ENCODE measurements at places on chromosomes 2 and 18.

DNA sequence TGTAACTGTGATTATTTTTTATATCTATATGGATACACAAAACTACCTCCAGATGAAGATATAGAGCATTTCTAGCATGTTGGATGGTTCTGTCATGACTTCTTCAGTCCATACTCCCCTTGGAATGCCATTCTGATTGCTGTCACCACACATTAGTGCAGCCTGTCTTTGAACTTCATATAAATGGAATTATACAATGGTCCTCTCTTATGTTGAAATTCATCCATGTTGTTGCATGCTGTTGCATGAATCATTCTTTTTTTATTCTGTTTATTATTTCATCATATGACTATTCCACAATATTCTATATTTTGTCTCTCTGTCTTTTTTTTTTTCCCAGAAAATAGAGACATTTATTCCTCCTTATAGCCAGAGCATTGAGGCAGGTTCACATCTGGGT is 74.1 kb downstream of the OSBPL6 start:
- no peak for DNase-seq

- no peak for DNase-seq
Observed at GRCh38 chr18:6878556-6879297, 149.2 kb downstream of the ARHGAP28 start.

DNA sequence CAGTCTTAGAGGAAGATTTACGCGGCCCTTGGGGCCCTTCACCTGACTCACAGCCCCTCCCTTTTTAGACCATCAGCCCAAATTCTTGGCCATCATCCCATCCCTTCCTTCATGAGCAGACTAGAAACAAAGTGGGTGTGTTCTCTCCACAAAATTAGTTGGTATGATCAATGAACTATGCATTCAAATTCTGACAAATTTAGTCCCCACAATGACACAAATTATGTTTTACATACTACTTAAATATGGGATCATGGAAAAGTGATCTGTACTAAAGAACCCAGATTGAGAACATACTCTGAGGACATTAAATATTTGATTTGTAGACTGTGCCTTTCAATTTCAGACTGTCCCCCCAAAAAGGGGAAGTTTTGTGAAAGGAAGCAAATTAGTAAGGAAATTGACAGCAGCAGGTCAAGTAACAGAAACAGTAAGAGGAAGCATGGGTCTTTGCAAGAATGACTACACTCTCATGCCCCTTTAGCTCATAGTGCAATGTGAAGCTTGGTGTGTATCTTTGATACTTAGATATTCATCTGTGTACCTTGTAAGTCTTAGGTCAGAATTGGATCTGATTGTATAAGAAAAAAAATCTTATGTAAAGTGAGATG is 2.2 kb upstream of the MAPRE2 start:
- DNase-seq: no peak

DNA sequence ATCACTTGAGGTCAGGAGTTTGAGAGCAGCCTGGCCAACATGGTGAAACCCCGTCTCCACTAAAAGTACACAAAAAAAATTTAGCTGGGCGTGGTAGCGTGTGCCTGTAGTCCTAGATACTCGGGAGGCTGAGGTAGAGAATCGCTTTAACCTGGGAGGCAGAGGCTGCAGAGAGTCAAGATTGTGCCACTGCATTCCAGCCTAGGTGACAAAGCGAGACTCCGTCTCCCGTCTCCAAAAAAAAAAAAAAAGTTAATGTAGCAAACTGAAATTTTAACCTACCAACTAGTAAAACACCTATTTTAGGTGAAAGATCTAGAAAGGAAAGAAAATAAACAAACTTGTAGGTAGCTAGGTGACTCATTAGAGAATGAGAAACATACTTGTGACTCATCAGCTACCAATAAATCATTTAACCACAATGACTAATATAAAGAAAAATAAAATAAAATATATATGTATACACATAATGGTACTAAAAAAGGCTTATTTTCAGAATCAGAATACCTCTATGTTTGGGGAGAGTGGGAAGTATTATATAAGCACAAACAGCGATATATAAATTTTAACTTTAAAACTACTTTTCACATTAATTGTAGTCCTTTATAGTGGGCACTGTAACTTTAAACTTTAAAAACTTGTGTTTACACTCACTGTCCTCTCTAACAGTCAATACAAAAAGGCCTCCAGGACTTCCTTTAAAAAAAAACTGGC is 36.6 kb downstream of the DARS1 start:
- DNase-seq: no peak

DNA sequence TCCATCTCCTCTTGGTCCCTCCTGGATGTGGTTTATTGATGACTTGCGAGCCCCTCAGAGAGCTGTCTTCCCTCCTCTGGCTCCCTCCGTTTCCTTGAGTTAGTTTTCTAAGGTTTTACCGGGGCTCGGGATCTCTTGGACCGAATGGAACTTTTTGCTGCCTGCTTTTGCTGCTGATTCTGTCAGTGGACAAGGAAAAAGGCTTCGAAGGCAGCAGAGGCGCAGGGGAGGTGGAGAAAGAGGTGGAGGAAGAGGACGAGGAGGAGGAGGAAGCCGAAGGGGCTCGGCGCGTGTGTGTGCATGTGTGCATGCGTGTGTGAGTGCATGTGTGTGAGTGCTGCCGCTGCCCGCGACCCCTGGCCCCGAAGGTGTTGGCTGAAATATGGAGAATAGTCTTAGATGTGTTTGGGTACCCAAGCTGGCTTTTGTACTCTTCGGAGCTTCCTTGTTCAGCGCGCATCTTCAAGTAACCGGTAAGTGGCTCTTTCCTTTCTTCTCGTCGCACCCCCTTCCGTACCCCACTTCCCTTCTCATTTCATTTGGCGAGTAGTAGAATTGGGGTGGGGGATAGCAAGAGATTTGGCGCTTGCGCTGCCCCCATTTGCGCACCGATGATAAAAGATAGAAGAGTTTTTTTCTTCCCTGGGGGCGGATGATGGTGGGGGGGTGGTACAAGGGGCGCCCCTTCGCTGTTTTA is 557 bp downstream of the DCC start:
- no peak for DNase-seq

- DNase-seq: no peak
Observed at GRCh38 chr2:18154812-18155211, 276.3 kb downstream of the KCNS3 start.

GRCh38 chr2:73260338-73260984 is 23.8 kb downstream of the FBXO41 start:
- DNase-seq: no peak

DNA sequence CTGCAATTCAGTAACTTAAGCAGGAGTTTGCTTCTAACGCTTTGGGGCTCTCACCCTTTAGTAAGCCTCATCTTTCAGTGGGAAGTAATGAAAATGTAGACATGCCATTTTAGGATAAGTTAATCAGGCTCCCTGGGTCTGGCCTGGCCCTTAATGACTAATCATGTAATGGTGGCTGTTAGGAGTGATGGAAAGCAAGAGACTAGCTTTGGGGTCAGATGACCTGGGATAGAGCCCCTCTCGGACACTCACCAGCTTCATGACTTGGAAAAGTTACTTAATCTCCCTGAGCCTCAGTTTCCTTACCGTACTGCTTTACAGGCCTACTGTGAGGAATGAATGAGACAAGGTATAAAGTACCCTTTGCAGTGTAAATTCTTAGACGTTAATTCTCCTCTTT is 194.4 kb downstream of the LPIN1 start:
- no peak for DNase-seq

GRCh38 chr2:38634684-38635083 is 31.2 kb upstream of the GALM start:
- no peak for DNase-seq

DNA sequence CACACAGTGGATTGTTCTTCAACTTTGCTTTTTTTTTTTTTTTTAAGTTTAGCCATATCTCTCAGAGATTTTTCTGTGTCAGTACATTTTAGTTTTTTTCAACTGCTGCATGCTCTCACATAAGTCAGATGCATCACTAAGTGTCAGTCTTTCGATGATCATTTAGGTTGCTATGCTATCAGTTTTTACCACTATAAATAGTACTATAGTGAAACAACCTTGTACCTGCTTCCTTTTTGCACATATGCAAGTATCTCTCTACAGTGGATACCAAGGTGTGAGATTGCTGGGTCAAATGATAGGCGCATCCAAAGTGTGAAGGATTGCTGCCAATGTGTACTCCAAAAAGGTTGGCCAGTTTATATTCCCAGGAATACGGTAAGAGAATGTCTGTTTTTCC is 33.5 kb upstream of the MAP4K3 start:
- no peak for DNase-seq

DNA sequence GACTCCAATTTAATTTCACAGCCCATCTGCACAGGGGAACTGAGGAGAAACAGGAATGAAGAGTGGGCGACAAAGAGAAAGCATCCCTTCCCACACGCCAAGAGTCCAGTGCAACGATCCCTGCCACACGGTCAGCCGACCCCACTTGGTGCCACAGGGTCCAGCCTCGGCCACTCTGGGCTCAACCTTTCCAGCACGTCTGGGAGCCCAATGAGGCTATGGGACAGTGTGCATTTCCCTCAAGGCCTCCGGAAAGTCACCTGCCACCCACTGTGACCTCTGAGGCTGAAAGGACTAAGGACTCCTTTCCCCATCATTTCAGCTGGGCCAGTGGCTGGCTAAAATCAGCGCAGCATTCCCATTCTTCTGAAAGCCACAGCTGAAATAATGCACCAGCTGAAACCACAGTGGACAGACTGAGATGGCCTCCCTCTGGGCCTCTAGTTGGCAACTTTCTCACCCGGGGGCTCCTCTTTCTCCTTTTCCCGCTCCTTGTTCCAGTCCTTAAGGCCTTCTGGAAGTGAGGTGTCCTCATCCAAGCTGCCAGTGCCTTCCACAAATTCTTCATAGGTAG is 21.2 kb downstream of the TUBB6 start:
- DNase-seq: no peak

DNA sequence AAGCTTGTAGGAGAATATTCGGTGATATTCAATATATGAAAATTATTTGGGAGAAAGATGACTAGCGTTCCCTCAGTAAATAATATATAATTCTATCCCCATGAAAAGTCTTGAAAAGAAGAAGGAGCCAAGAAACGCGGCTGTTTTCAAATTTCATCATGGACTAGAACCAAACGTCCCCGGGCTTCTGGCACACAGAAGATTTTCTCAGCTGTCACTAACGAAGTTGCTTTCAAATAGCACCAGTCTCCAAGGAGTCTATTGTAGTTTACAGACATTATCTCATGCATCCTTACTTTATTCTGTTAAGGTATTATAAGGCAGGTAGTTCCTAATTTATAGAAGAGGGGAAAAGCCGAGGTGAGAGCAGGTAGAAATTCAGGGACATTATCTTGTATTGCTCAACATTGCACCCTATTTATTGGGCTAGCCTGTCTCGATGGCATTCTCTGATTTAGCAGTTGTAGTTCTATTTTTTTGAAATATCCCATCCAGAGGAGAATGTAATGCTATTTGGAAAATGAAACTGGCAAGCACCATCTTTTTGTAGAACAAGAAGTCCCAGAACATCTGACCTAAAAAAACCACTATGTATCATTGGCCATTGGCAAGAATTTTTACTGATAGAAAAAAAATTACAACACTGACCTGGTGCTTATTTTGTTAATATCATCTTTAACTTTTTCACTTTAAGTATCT is 198.1 kb upstream of the RASGRP3 start:
- no peak for DNase-seq

GRCh38 chr18:10916865-10917264 is 232.5 kb downstream of the PIEZO2 start:
- DNase-seq: no peak

DNA sequence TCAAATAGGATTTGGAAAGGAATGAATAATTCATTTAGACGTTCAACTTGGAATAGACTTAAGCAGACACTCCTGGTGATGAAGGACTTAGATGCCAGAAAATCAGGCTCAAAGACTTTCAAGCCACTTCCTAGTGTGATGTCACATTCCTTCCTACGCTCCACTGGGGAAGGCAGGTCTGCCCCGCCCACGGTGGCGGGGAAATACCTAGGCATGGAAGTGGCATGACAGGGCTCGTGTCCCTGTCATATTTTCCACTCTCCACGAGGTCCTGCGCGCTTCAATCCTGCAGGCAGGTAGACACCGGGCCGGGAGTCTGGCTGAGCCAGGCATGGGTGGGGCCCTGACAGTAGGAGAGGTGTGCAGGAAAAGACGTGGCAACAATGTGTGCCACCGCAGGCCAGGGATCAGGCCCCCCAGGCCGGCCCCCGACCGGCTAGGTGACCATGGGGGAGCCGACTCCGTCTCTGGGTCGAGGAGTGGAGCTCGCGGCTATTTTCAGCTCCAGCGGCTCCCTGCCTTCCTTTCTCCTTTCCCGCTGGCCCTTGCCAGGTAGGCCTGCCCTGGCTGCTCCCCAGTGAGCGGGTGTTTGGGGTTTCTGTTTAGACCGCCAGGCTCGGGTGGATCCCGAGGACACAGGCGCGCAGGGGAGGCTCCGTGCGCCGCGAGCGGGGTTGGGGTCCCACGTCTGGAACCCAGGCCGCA is at the start of gene IL1RL2:
TSS of gene IL1RL2 (plus strand) at position 233 of the 705 bp plus-strand sequence. CDS start 845 bp downstream, outside the sequence.
- DNase-seq: no peak

GRCh38 chr2:224666951-224667553 is 49.1 kb downstream of the CCDC195 start:
- DNase-seq: no peak

DNA sequence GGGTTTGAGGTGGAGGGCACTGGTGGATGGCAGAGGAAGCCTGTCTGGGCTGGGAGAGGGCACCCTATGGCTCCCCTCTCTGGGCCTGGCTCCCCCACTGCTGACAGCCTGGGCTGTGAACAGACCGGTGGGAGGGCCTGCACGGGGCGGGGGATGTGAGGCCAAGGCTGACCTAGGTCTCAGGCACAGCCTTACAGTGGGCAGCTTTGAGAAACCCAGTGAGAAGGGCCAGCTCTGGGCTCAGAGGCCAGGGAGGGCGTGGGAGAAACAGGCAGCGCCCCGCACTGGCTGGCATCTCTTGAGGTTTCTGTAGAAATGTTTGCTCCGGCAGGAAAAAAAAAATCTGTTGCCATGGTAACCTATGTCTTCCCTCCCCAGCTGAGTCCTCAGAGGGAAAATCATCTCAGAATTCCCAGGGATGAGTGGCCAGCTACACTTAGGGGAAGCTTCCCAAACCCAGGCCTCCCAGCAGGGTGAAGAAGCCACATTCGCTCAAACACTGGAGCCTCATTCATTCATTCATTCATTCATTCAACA is 71.7 kb upstream of the TAF1B start:
- DNase-seq: no peak

- DNase-seq: no peak
Observed at GRCh38 chr2:925309-925708, 25.3 kb upstream of the SNTG2 start.

- DNase-seq: no peak
Observed at GRCh38 chr18:24656050-24656449, 195.6 kb downstream of the HRH4 start.

DNA sequence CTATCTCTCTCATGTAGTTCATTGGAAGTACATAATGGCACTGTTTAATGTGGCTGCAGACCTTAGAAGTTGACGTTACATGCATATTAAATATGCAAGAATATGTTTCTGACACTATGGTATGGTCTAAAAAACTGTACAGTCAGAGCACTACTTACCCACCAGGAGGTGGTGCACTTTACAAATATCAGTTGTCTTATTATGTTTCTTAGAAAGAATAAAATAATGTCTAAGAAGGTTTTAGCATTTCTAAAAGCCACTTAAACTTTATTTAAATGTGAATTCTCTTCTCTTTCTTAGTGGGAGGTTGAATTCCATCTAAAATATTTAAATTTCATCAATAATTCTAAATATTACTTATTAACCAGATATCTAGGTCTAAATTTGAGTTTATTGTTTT is 4.3 kb downstream of the TMEFF2 start:
- no peak for DNase-seq
